ENCODE measurements at places on chromosomes 3 and 15.
A peak's percentile ranks its signal among the peaks of the same experiment; 100 is the strongest.

GRCh38 chr3:117442566-117442965, 733.0 kb downstream of the TUSC7 start:
- no peak for DNase-seq

GRCh38 chr3:110419601-110420000, 652.0 kb upstream of the NECTIN3 start:
- no peak for DNase-seq

DNA sequence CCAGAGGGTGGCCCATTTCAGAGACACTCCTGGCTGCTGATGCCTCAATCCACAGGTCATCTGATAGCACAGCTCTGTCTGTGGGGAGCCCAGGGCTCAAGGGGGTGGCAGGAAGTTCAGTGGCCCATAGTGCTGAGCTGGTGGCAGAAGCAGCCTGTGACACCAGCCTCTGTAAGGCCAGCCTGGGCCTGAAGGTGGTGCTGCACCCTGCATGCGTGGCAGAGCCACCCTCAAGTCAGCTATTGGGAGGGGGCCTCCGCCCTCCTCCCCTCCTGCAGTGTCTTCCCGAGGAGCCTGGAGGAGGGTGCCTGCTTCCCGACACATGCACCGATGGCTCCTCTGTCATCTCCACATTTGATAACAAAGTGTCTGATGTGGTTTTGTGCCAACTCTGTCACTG, 3.0 kb downstream of the PLA1A start:
- DNase-seq: peak; percentile 23

DNA sequence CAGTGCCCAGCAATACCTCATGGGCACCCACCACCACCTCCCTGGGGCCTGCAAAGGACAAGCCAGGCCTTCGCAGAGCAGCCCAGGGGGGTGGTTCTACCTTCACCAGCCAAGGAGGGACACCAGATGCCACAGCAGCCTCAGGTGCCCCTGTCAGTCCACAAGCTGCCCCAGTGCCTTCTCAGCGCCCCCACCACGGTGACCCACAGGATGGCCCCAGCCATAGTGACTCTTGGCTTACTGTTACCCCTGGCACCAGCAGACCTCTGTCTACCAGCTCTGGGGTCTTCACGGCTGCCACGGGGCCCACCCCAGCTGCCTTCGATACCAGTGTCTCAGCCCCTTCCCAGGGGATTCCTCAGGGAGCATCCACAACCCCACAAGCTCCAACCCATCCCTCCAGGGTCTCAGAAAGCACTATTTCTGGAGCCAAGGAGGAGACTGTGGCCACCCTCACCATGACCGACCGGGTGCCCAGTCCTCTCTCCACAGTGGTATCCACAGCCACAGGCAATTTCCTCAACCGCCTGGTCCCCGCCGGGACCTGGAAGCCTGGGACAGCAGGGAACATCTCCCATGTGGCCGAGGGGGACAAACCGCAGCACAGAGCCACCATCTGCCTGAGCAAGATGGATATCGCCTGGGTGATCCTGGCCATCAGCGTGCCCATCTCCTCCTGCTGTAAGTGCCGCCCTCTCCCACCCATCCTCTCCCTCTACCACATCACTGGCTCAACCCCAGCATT, 19.2 kb upstream of the BFSP2 start:
- no peak for DNase-seq

- no peak for DNase-seq
These were observed 140.4 kb downstream of the ZNF609 start for GRCh38 chr15:64600794-64601193.

GRCh38 chr15:76139368-76140073, 79.7 kb downstream of the TMEM266 start:
- DNase-seq: peak; percentile 64

- no peak for DNase-seq
These were observed 275.9 kb upstream of the TPM1 start for GRCh38 chr15:62766599-62766998.

DNA sequence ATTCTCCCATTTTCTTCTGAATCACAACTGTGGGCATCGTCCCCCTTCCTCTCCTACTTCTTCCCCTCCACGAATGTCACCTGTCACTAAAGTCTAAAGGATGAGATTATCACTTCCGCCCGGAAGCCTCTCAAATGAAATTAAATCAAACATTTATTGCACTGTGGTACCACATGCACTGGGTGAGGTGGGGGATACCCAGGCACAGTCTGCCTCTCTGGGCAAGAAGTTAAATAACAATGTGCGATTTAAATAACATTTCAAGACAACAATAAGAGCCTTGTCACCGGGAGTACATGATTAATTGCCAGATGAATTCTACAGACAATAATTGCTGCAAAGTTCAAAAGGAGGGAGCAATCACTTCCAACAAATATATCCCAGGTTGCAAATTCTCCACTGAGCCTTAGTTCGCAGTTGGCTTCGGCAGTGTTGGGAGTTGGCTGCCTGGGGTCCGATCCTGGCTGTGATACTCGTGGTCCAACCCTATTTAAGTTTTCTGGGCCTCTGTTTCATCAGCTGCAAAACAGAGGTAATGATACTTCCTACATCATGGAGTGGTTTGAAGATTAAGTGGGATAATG, 77.7 kb downstream of the FOXP1 start:
- DNase-seq: no peak

DNA sequence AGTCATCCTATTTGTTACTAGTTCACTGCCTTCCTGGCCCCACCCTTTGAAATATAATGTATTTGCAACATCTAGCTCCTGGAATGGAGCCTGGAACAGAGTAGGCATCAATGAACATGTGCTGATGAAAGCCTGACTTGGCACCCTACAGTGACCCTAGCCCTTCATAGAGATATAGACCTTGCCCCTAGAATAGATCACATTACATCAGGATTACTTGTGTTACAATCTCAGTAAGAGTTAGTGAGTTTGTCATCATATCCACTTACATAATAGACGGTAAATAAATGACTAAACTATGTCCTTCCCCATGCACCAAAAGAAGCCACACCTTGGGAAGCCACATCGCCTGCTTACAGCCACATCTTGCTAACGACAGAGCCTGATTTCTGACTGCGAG, 110.5 kb upstream of the WNT5A start:
- DNase-seq: no peak

DNA sequence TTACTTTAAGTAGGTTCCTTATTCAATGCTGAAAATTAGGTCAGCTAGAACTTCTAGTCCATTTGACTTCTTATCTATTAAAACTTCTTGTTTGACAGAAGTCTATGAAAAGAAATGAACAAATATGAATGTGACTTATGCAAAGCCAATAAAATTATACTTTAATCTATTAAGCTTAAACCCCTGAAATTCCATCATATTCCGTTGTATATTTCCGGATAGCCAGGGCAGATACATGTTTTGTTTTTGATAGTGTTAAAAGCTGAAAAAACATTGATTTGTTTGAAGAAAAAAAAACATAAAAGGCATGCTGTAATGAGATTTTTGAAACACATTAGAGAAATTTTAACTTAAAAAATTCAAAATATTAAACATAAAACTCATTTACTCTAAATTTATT, 667.2 kb upstream of the NAALADL2 start:
- no peak for DNase-seq

- no peak for DNase-seq
These were observed 474.7 kb upstream of the ALCAM start for GRCh38 chr3:104892044-104892443.

GRCh38 chr15:39969002-39969394, 35.1 kb downstream of the EIF2AK4 start:
- no peak for DNase-seq

DNA sequence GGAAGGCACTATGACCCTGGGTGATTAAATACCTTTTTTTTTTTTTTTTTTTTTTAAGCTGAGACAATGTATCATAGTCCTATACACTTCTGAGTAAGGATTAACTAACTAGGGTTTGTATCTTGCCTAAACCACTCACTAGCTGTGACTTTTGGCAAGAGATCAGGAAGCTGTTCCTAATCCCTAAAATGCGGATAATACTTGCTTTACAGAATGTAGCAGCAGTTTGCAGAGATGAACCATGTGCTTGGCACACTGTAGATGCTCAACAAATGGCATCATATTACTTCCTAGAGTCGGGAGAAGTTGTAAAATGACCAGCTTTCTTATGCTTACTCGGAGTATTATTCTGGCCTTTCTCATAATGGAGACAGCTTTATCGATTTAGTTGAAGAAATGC, 25.6 kb upstream of the PYGO1 start:
- no peak for DNase-seq

DNA sequence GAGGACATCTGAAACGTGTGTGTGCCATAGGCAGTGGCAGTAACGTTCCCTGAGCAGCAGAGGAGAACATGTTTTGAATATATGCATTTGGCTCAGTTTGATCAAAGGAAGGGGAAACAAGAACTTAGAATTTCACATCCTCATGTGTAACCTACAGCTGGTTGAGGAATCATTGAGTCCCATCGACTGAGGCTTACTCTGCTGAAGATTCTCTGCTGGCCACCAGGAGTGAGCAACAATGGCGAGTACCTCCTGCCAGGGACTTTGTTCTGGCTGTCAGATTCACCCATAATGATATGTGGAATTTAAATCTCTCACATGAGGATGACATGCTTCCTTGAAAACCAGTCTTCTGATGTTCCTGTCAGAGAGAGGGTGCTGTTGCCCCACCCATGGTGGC, 21.3 kb downstream of the GORASP1 start:
- no peak for DNase-seq

DNA sequence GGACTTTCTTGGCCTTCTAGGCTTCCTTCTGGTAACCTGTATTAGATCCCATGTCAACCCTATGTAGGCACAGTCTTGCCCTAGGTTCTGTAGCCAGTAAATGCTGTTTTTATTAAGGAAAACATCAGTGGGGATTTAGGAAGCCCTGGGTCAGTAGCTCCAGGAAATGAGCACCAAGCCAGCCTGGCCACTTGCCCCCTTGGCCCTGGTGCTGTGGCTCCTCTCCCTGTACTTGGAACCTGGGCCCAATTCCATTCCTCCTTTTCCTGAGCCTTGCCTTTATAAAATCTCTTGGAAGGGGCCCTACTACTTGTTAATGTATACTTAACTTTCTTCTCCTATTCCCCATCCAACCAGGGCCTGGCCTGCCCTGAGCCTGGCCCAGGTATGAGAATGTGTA, 243.8 kb upstream of the TPRG1 start:
- DNase-seq: no peak

- no peak for DNase-seq
These were observed 122.4 kb downstream of the NECTIN3 start for GRCh38 chr3:111194048-111194447.

GRCh38 chr3:72157748-72158638, 373.0 kb upstream of the PROK2 start:
- no peak for DNase-seq

DNA sequence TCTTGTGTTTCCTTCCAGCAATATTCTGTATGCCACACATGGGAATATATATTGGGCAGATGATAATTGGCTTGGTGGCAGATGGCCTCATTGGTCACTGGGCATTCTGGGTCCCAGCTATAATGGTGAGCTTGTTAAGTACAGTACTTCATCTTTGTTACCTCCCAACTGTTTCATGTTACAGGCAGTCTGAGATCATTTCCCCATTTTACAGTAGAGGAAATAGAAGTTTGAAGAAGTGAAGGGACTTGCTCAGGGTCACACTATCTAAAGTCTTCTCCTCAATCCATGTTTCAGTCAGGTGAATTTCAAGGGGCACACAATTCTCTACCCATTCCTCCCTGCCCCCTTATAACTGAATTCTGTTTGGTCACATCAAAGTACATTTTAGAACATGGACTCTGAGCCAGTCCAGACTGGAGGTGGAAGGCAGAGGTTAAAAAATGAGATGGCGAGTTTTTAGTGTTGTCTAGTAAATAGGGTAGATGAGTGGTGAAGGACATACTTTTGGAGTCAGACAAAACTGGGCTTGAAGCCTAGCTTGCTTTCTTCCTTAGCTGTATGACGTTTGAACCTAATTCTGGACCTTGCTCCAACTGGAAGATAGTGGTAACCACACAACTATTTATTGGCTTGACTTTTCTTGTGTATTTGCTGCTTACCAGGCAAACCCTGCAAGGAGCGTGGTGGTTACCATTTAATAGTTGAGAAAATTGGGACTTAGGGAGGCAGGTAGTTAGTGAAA, 2.5 kb downstream of the EEFSEC start:
- no peak for DNase-seq

GRCh38 chr15:50907601-50908208, 778 bp upstream of the AP4E1 start:
- DNase-seq: peak; percentile 35

GRCh38 chr3:135089451-135089850, 294.4 kb downstream of the EPHB1 start:
- no peak for DNase-seq

DNA sequence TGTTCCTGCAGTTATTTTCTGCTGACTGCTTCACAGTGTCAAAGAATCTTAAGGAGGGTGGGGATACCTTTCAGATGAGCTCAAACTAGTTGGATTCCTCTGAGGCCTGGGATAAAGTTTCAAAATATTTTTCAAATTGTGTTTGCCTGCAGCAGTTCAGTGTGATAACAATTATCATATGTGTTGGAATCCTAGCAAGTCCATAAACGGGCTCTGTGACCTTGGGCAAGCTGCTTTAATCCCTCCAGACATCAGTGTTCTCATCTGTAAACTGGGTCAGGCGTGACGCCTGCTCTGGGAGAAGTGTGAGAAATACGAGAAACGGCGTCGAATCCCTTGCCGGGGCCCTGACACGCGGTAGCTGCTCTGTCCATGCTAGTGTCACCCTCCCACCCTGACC, 153.5 kb downstream of the UACA start:
- DNase-seq: no peak
